ENCODE measurements at places on chromosomes 12 and 14.

- no peak for DNase-seq
Measured at GRCh38 chr12:82486524-82487235, 128.4 kb downstream of the METTL25 start.

DNA sequence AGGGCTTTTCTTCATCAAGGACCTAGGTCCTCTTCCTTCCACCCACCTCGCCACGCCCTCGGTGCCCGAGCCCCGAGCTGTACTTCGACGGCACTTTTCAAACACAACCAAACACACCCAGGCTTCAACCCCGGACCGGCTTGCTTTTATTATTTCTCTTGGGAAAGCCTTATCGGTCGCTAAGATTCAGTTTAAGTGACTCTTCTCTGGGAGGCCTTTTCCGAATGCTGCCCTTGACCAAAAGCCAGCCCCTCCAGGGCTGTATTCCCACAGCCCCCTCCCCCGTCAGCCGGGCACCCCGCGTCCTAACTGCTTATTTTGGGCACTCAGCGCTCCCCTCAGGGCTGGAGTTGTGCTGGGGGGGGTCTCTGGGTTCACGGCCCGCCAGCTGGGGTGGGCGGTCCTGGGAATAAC, 644 bp upstream of the PPP4R4 start:
- DNase-seq, result no peak

DNA sequence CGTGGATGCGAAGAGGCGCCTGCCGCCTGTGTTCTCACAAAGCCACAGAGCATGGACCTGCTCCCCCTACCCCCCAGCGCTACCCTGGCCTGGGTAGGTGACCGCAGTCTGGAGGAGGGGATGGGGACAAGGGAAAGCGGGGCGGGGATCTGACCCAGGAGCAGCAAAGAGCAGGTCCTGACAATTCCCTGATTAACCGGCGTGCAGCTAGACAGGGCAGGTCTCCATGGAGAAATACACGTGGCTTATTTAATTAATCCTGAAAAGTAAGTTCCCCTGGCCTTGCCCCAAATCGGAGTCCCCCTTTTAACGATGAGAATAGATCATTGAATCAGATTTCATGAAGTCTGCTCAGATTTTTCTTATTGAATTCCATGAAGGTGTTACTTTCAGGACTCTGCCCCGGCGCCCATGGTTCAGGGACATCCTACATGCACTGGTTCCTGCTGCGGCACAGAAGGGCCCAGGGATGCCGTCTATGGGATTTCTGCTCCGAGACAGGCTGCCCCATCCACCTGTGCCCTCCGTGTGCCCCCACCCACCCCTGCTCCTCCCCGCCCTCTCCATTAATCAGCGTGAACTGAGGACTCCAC, 251.0 kb upstream of the SFSWAP start:
- DNase-seq, result no peak

GRCh38 chr14:104514156-104514848, 65.3 kb upstream of the C14orf180 start:
- DNase-seq, result no peak

GRCh38 chr12:98955284-98955683, 310.2 kb downstream of the APAF1 start:
- no peak for DNase-seq

- DNase-seq, result no peak
Measured at GRCh38 chr12:86456776-86457175, 200.6 kb upstream of the MGAT4C start.

Data from stimulated activated CD4-positive, alpha-beta T cell treated with anti-CD3 and anti-CD28 coated beads, TNF-alpha, amount 100 ng/mL, for 4 hours (primary cell).